Astrocyte (in vitro differentiated cells and primary cell): ENCODE measurements at places on chromosomes 3 and 15.

- no peak for DNase-seq
Measured at GRCh38 chr3:95567346-95567745, 1247.0 kb upstream of the EPHA6 start.

- DNase-seq = no peak
Measured at GRCh38 chr3:193847402-193847801, 254.4 kb downstream of the OPA1 start.

DNA sequence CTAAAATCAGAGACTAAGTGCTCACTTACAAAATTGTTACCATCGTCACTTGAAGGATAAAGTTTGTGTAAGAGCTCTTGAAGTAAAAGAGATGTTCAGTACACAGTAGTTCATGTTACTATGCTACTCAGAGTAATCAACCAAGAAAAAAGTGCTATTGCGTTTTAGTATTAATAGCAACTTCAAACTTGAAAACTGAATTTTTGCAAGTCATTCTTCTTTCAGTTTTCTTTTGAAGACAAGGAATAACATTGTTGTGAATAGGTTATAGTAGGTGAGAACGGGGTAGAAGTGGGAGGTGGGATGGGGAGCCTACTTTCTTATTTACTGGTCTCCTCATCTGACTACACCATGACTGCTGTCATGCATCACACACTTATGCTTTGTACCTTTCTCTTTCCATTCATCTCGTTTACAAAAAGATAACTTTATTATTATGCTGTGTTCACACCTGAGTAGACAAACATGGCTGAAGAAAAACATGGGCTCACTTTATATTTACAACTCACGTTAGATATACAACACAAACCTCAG lies 39.3 kb upstream of the P3H2 start:
- no peak for DNase-seq

DNA sequence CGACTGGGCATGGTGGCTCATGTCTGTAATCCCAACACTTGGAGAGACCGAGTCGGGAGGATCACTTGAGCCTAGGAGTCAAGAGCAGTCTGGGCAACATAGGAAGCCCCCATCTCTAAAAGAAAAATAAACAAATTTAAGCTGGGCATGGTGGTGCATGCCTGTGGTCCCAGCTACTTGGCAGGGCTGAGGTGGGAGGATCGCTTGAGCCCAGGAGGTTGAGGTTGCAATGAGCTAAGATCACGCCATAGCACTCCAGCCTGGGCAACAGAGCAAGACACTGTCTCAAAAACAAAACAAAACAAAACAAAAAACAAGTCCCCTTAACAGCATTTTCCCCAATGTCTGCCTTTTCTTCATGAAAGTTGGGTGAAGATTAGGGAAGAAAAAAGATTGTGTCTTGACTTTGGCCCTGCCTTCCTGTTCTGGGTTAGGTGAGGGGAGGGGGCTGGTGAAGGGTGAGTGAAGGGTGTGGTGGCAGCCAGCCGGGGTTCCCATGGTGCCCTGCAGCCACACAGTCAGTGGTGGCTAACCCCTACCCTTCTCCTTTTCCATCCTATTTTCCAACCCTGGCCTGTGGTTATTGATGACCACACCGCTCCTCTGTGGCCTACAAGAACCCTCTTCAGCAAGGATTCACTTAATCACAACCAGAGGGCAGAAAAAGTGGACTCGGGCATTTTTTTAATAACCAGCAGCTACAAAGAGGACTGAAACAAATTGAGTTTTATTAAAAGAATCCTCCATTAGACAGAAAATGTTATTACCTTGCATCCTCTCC lies 28.4 kb upstream of the SMAD3 start:
- no peak for DNase-seq

GRCh38 chr15:89129123-89129815 lies 41.0 kb downstream of the ABHD2 start:
- DNase-seq = no peak

DNA sequence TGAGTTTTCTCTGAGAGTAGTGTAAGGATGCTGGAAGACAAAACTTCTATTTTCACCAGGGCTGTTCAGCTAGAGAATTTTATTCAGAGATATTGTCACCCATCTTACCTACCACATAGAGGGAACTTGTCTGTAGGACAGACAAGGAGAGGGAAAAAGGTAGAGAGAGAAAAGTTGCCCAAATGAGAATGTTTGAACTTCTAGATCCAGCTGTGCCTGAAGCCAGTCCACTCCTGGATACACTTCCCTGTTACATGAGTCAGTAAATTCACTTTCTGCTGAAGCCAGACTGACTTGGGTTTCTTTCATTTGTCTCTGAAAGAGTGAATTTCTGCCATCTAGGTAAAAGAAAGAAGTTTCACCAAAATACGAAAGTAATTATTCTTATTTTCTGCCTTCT lies 27.2 kb upstream of the KCNMB3 start:
- no peak for DNase-seq

GRCh38 chr15:70258369-70259027 lies 160.8 kb upstream of the TLE3 start:
- peak; percentile 18 for DNase-seq

DNA sequence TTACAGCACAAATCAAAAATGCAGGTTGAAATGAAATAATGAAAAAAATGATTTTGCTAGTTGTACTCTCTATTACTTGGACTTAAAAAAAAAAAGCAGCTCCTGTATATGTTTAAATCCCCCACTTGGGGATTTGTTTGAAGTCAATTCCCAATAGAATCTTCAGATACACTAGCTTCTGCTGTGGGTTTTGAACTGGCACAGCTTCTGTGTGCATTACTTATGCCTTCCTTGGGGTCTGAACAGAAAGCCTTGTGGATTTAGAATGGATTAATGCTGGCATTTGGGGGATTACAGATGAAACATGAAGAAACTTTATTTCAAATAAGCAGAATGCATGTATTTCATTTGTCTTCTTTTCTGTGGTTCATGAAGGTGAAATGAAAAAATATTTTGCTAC lies 513.2 kb upstream of the TBL1XR1 start:
- DNase-seq = no peak

GRCh38 chr3:10248984-10249748 lies 907 bp downstream of the TATDN2 start:
- DNase-seq = peak; percentile 6

GRCh38 chr3:120281261-120281660 lies 3.8 kb downstream of the GPR156 start:
- no peak for DNase-seq

- DNase-seq = no peak
Measured at GRCh38 chr3:109234300-109234699, 82.0 kb downstream of the DPPA2 start.

- DNase-seq = no peak
Measured at GRCh38 chr3:19263606-19264005, 115.3 kb downstream of the KCNH8 start.

GRCh38 chr3:86982883-86983282 lies 8.1 kb downstream of the VGLL3 start:
- peak; percentile 87 for DNase-seq

GRCh38 chr3:143849854-143850549 lies 1.7 kb upstream of the SLC9A9 start:
- DNase-seq = peak; percentile 81

DNA sequence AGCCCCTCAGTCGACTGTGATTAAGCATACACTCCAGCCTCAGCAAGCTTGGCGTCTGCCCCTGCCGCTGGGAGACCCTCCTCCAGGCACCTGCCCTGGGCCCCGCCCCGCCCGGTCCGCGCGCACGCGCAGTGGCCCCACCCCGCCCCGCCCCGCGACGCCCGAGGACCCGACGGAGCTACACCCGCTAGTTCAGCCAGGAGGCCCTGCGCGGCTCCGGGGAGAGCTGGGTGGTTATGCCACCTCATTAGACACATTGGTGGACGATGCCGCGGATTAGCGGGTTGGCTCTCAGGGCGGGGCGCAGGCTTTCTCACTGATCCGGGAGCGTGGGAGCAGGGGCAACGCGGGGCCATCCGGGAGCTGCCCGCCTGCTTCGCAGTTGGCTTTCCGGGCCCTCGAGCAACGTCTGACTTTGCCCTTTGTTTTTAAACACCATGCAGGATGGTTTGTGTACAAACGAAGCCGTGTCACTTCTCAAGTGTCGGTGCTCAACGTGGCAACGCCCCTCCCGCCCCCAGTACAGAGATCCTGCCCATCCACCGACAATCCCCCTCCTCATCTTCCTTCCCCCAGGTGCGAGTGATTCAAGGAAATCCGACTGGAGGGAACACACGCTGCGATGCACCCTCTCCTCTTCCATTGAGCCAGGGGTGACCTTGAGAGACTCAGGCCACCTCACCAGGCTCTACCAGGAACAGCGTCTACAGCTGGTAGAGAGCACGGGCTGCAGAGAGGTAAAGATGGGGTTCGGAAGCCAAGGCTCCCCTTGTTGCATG lies 109.3 kb downstream of the SHQ1 start:
- DNase-seq = no peak

DNA sequence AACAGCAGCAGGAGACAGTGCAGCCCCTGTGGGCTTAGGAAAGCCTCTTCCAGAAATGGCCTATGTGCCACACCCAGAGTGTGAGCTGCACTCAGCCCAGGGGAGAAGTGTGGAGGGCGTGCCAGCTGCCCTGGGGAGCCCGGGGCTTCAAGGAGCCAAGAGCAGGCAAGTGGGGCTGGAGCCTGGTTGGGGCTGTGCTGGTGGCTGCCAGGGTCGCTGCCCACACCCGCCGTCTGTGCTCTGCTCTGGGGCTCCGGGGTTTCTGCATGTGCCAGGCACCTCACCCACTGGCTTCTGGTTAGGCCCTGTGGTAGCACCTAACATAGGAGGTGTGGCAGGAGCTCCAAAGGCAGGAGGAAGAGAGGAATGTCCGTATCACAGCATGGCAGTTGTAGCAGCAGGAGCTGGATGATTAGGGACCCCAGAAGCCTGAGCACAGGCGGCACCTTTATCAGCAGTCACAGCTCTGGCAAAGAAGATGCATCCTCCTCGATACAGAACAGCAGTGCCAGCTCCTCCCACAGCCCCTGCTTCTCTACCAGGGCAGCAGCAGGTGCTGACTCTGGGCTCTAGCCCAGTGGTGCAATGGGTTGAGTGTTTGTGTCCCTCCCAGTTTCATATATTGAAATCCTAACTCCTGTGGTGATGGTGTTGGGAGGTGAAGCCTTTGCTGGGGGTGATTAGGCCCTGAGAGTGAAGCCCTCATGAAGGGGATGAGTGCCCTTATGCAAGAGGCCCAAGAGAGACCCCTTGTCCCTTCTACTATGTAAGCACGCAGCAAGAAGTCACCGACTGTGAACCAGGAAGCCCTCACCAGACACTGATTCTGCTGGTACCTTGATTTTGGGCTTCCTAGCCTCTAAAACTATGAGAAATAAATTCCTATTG lies 70.0 kb upstream of the KLF13 start:
- no peak for DNase-seq

GRCh38 chr15:85007137-85007536 lies 25.5 kb downstream of the PDE8A start:
- no peak for DNase-seq

- no peak for DNase-seq
Measured at GRCh38 chr15:37050345-37050744, 50.0 kb downstream of the MEIS2 start.

GRCh38 chr3:122893282-122893681 lies 98.4 kb downstream of the SLC49A4 start:
- no peak for DNase-seq

DNA sequence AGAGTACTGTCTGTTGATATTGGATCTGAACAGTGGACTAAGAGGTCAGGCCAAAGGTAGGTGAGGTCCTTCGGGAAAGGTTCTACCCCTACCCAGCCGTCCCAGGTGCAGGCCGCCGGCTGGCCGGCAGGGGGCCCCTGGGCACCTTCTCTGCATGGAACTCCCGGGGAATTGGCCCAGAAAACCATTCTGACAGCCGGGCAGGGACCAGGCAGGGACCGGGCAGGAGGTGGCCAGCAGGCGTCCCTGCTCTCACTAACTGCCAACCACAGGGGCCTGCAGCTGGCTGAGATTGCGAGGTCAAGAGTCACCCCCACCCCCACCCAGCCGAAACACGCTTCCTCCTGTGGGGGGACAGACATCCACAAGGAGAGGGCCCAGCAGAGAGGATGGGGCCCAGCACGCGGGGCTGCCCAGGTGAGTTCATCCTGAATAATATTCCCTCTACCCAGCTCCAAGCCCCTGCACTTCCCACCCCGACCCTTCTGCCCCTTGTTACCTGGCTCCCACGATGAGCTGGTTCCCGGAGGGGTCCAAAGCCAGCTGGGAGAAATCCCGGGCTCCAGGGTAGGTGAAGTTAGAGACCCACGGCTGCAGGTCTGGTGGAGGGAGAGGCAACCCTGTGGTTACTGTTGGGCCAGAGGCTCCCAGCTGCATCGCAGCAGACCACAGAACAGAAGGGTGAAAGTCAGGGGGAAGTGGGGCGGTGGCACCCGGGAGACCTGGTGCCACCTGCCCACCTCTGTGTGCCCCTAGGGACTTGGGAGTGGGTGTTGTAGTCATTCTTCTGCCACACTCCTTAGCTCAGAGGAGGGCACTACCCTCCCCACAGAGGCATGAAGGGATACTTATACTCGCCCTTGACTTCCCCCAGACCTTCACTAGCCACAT lies 84.4 kb downstream of the SEMA5B start:
- peak; percentile 24 for DNase-seq

- peak; percentile 85 for DNase-seq
Measured at GRCh38 chr15:64536244-64536836, 76.0 kb downstream of the ZNF609 start.

DNA sequence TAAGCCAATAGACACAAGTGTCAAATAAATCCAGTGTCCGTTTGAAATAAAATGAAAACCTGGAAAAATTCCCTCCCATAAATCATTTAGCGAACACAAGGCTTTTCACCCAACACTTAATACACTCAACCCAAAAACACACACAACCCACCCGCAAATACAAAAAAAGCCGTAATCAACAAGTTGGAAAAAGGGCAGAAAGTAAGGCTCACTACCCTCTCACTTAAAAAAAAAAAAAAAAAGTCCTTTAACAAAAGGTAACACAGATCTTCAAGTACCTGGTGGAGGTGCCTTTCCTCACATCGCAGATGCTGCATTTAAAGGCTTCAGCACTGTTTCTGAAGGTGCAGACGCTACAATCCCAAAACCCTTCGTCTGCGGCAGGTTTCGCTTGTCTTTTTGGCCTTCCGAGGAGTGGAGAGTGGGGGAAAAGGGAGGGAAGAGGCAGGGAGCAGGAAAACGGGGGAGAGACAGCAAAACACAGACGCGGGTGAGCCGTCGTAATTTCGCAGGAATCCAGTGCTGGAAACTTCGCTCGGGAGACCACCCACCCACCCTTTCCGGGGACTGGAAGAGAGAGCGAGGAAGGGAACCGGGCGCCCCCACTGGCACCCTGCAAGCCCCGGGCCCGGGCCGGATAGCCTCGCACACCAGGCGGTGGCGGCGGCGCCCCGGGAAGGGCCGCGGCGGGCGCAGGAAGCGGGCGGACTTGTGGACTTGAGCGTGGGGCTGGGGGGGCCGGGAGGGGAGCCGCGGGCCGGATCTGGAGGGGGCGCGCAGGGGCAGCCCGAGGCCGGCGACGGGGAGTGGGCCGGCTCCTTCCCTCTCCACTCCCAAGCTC lies 401.8 kb downstream of the SHQ1 start:
- peak; percentile 25 for DNase-seq

DNA sequence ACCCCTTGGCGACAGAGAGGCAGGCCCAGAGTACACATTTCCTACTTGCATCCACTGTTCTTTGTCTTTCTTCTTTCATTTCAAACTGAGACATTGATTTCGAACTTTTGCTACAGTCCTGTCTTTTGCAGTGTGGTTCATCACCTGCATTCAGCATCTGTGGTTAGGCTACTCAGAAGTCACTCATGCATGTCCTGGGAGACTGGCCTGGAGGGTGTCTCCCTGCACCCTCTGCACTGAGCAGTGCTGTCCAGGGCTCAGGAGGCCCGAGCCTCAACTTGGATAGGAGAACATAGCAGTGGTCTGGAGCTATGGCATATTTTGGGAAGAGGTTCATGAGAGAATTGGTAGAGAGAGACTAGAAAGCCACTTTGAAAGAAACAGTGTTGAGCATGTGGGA lies 240.2 kb upstream of the TPRG1 start:
- DNase-seq = no peak

GRCh38 chr15:28912422-28912821 lies 26.6 kb downstream of the APBA2 start:
- DNase-seq = no peak
